ENCODE measurements at places on chromosomes 7 and 10.

- DNase-seq: no peak
Observed at GRCh38 chr7:131186816-131187215, 140.9 kb upstream of the MKLN1 start.

DNA sequence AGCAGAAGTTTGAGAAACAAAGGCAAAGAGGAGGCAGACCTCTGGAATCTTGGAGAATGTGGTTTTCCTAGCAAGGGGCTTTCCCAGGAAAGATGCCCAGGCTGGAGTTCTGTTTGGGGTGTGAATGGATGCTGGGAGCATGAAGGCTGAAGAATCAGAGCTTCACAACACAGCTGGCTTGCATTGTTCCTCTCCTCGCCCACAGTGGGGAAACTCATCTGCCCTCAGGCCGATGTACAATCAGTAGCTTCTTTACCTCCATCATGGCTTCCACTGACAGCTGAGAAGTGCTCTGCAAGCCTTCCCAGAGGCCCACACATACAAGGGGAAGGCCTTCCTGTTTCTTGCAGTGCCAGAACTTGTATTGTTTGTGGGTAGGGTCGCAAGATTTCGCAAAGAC lies 90.8 kb upstream of the HECTD2 start:
- no peak for DNase-seq

DNA sequence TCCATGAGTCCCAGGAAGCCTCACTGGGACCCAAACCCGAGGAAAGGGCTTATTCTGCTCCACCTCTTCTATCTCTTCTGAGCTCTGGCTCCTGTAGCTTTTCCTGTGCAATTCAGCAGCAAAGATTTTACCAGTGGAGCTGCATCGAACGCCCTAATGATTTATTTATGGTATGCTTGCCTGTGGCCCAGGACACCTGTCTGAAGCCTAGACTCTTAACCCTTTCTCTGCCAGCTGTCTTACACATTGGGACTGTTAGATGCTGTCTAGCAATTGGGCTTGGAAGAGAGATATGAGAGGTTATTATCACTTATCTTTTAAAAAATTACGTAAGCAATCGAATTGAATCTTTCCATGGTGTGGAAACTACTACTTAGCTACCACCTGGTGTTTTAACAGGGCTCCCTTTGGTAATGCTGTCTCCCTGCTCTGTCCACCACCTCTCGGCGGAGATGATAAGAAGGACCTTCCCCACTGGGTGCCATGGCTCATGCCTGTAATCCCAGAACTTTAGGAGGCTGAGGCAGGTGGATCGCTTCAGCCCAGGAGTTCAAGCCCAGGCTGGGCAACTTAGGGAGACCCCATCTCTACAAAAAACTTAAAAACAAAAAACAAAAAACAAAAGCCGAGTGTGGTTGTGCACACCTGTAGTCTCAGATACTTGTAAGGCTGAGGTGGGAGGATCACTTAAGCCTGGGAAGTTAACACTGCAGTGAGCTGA lies 8.8 kb downstream of the ACSL5 start:
- DNase-seq: no peak

- no peak for DNase-seq
Observed at GRCh38 chr7:525740-526139, 6.1 kb upstream of the PDGFA start.

DNA sequence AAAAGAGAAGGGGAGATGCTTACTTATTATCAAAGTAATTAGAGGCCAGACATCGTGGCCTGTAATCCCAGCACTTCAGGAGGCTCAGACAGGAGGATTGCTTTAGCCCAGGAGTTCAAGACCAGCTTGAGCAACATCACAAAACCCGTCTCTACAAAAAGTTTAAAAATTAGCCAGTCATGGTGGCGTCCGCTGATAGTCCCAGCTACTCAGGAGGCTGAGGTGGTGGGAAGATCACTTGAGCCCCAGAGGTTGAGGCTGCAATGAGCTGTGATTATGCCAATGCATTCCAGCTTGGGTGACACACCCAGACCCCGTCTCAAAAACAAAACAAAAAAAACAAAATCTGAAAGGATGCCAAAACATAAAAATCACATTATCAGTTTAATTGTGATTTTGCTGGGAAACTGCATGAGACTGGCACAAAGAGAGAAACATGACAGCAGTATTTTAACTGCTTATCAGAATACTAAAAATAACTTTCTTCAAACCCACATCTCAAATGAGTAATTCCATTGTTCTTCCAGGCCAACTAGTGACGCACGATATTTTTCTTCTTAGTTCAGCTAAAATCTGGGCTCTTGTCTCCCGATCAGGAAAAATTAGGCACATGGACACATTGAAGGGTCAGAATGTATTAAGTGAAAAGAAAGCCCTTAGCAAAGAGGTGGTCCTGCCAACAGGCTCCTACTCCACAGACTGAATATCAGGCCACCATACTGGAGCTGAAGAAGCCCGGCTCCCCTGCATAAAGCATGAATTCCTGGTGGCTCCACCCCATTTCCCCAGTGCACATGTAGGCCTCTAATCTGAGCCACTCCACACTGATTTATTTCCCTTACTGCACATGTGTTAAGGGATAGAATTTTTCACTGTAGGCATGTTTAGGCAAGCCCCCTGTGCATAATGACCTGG lies 9.6 kb upstream of the CCM2 start:
- DNase-seq: no peak

DNA sequence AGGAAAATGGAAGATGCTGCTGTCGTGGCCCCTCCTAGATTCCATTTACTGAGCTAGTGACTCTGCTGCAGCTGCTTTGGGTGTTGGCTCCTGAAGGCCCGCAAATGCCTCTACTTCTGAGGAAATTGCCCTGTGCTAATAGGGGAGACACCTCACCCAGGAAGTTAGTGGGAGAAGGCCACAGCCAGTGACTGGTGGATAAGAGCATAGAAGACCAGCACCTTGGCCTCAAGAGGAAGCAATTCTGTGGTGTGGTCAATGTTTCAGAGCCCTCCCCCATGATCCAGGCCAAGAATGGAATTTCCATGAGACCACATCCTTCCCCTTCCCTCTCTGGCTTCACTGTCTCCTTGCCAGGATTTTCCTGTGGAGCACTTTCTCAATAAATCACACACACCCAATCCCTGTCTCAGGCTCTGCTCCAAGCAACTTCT lies 25.0 kb upstream of the FZD1 start:
- DNase-seq: no peak

- DNase-seq: no peak
Observed at GRCh38 chr7:30485667-30486066, 7.1 kb upstream of the NOD1 start.

DNA sequence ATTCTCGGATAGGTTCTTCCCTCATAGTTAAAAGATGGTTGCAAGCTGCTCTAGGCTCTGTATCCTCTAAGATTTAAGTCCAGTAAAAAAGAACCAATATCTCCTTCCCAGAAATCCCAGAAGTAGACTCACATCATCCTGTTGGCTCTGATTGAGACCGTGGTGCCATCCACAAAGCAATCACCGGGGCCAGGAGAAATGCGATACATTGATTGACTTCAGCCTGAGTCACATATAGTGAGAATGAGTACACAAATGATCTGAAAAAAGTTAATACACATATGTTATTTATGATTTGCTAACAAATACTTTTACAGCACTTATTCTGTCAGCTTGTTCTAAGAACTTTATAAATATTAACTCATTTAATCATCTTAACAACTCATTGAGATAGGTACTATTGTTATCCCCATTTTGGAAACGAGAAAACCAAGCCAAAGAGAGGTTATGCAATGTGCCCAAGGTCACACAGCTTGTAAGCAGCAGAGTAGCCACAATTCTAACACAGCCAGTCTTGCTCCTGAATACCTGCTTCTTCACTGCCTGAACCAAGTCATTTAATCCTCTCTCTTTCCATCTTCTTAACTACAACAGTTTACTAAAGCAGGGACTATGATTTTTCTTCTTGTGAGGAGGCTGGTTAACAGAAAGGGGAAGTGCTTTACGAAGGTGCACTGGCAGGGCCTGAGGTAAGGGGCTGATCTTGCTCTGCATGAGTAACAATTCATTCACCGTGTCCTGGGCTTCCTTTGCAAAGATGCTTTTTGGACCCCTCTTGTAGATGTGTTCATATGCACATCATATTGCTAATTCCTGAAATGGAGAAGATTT lies 177.0 kb downstream of the REEP3 start:
- no peak for DNase-seq

- DNase-seq: no peak
Observed at GRCh38 chr10:121241337-121241736, 356.9 kb downstream of the FGFR2 start.

DNA sequence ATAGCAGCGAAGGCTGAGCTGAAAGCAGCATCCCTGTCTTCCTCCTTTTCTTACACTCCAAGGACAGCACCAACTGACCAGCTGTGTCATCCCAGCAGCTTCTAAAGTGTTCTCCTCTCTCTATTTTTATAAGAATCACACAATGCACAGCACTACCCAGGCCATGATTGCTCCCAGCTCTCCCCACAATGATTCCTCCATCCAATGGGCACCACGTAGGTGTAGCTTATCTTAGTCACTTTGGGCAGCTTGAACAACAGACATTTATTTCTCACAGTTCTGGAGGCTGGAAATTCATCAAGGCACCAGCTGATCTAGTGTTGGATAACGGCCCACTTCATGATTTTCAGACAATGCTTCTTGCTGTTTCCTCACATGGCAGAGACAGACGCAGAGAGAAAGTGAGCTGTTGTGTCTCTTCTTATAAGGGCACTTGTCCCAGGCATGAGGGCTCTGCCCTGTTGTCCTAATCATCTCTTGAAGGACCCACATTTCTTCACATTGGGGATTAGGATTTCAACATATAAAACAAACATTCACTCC lies 92.0 kb upstream of the CDC14C start:
- no peak for DNase-seq

DNA sequence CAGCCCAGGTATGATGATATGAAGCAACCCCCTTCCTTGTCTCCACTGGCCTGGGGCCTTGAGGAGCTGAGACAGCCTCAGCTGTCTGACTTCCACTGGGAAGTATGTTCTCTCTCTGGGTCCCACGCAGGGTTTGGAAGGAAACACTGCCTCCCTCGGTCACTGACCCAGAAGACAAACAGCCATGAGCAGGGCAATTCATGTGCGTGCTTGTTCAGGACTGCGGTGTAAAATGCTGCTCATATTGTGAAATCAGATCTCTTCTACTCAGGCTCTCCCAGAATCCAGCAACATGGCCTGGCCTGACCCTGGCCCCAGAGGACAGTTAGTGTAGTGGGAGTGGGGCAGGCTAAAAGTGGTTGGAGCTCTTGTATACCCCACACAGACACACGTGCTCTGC lies 2.8 kb downstream of the CLCN1 start:
- DNase-seq: no peak

DNA sequence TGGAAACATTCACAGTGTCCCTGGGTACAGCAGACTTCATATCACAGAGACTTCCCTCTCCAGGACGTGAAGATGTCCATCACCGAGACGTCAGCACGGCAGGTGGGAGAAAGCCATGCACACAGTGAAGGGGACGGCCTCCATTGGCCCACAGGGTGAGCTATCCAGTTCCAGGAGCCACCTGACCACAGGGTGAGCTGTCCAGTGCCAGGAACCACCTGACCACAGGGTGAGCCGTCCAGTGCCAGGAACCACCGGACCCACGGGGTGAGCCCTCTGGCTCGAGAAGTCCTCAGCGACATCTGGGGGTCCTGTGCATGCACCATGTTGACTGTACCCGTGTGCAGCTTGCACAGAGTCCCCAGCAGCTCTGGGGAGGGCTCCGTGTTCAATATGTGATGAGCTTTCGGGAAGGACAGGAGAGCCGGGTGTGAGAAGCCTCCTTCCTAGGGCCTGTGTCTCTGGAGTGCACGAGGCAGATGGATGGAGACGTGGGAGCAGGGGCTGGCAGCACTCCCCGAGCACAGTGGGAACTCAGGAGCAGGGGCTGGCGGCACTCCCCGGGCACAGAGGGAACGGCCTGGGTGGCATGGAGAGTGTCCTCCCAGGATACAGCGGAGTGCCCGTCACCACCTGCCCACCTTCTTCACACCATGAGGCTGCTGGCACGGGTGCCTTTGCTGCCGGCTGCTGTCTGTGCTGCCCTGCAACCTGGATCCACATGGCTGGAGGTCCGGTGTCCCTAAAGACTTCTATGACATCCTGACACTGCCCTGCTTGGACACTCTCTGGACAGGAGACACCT lies 616.2 kb downstream of the DNAJB6 start:
- no peak for DNase-seq

GRCh38 chr10:5525561-5526341 lies 990 bp downstream of the CALML3 start:
- no peak for DNase-seq

GRCh38 chr10:4205113-4205512 lies 420.1 kb upstream of the KLF6 start:
- no peak for DNase-seq

DNA sequence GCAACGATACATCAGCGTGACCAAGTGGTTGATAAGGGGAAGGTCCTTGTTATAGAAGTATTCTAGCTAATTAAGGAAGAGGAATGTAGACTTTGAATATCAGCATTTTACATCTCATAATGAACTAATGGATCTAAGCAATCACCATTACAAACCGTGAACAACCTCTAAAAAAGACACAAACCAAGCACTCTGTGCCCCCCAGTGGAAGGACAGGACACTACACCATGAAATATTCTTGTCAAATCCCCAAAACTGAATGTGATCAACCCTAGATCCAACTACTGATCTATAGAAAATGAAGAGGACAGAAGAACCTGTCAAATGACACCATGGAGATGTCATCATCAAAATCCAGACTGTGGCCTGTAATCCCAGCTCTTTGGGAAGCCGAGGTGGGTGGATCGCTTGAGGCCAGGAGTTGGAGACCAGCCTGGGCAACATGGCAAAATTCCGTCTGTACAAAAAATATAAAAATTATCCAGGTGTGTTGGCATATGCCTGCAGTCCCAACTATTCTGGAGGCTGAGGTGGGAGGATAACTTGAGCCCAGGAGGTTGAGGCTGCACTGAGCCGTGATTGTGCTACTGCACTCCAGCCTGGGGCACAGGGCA lies 111.3 kb upstream of the CARD11 start:
- peak; percentile 50 for DNase-seq

DNA sequence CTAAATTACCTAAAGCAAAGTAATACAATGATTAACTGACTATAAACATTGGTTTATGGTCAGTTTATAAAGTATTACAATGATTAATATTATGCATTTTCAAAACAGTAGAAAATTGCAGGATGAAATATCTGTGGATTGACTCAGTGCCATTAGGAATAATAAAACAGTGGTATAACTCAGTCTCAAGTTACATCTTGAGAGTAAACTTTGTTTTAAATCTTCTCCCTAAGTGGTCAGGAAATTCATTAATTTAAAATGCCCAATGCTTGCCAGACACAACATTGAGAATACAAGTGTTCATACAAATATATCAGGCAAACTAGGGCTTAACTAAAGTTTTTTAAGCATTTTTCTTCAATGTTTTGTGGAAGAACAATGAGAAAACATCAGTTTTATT lies 257.8 kb downstream of the ETV1 start:
- DNase-seq: no peak

GRCh38 chr10:9848981-9849380 lies 1168.7 kb upstream of the CELF2 start:
- no peak for DNase-seq

DNA sequence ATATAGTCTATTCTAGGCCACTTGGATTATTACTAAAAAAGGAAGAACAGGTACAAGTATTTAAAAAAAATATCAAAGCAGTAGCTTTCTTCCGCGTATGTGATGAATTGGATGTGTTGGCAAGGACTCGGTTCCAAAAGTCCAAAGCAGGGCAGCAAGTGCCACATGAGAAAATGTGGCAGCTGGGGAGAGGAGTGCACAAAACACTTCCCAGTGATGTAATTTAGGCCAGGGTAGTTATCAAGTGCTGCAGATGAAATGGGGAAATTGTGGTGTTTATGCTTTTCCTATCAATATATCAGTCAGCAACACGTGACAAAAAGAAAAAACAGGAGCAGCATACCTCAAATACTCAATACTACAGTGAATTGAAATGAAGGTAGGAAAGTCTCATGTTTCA lies 7.0 kb downstream of the RHOBTB1 start:
- no peak for DNase-seq

Data from stimulated activated CD8-positive, alpha-beta memory T cell treated with anti-CD3 and anti-CD28 coated beads, Interleukin-7, amount 100 ng/mL, for 4 hours (primary cell).